Stimulated activated CD4-positive, alpha-beta T cell treated with anti-CD3 and anti-CD28 coated beads, Interleukin-1b, Interleukin-23, amount 100 ng/mL, for 4 hours (primary cell): ENCODE measurements at places on chromosomes 6 and 20.

- no peak for DNase-seq
These were observed 741.4 kb upstream of the MAP3K7 start for GRCh38 chr6:91328241-91328640.

DNA sequence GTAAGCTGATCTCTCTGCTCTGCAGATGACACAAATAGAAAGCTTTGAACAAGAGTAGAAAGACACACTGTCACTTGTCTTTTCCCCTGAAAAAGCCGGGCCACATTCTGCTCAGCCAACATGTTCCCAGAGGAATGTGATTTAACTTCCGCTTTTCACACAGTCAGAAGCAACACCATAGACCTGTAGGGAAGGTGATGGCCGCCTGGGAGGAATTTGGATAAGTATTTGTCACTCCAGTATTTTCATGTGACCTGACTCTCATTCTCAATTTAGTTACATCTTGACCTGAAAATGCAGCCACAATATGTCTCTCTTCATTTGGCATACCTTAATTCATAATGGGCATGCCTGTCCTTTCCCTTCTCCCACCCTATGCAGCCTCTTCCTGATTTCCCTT lies 2.0 kb upstream of the GRM1 start:
- DNase-seq = no peak

DNA sequence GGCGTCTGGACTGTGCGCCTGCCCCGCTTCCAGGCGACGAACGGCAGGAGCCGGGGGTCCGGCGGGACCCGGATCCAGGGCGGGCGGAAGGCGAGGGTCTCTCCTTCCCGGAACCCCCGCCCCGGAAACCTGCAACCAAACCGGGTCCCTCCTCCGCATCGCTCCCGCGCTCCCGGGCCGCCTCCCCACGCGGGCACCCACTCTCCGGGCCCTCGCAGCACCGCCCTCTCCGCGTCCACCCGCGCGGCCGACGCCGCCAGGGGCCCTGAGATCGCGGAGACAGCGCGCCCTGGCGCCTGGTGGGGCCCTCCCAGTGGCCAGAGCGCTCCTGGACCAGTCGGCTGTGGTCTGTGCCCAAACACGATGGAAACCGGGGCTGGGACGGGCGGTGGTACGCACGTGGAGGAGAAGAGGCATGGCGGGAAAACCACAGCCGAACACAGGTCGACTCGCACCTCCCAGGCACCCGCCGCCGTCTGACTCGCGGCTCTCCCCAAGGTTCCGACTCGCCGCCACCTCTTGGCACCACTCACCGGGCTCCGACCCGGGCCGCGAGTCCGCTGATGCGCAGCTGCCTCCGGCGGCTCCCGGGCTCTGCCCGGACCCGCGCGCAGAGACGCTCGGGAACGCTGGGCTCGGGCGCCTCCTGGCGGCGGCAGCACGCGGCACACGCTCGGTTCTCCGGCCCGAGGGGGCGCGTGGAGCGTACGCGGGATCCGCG lies 7.9 kb downstream of the NKX2-2 start:
- peak; percentile 61 for DNase-seq

DNA sequence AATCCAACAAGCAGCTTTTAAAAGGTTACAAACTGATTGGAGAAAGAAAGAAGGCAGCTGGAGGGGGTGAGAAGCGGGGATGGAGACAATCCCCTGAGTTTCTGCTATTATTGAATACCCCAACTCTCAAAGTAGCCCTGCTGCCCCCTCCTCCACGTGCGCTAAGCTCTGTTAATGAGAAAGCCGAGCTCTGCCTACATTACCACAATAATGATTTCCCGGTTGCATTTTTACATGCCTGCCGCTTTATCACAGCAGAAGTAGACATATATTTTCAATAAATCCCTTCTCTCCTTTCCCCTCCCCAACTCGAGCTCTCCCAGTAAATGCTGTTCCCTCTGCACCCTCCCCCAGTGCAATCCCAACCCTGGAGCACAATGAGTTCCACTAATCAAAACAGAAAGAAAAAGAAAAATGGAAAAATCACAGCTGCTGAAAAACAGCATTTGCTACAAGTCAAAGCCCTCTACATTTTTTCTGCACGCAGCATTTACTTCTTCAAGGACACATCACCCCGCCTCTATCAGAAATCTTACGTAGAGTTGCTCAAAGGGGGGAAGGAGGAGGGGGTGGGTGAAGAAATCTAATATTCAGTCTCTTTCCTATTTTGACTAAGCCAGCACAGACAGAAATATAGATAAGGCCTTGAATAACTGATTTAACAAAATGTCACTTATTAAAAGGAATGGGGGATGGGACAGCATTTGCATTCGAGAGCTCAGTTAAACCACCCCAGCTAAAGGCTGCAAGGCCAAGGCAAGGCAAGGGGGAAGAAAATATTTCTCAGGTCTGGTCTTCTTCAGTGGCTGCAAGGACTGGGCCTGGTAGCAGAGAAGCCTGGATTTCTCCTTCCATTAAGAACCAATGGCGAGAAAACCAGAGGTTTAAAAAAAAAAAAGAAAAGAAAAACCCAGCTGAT lies 10.7 kb downstream of the TRERF1 start:
- DNase-seq = no peak

GRCh38 chr20:60334911-60335310 lies 376.7 kb downstream of the CDH26 start:
- no peak for DNase-seq

GRCh38 chr6:150068151-150068550 lies 770 bp downstream of the ULBP3 start:
- DNase-seq = no peak

DNA sequence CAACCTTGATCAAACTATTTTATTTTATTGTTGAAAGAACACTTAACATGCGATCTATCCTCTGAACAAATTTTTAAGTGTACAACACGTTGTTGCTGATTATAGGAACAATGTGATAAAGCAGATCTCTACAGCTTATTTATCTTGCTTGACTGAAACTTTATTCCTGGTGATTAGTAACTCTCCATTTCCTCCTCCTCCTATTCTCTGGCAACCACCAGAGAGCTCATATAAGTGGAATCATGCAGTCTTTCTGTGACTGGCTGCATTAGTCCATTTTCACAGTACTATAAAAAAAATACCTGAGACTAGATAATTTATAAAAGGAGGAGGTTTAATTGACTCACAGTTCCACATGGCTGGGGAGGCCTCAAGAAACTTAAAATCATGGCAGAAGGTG lies 218.1 kb downstream of the LRFN2 start:
- no peak for DNase-seq

- no peak for DNase-seq
These were observed 30.7 kb downstream of the PARD6B start for GRCh38 chr20:50762045-50762422.

DNA sequence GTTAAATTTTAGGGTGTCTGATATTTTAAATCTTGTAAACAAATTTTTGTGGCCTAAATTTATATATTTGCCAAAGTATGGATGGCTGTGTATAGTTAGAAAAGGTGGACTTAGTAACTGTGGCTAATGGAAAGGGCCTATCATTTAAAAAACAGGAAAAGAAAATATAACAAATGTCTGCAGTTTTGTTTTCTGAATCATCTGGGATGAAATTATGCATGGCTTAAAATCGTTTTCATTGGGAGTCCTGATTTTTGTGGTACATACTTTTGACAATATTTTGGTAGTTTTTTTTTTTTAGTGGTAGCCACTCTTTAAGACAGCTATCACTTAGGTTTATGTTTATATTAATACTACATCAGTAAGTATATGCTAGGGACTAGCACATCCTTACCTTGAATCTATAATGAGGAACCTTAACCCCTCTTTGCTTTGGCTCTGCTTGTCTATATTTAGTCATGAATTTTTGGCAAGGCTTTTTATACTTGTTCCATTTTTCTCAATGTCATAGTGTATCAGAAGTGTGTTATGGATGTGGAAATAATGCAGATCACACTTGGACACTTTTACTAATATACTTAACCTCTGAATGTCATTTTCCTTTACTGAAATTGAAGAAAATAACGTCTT lies 5.6 kb downstream of the ARID1B start:
- DNase-seq = no peak

DNA sequence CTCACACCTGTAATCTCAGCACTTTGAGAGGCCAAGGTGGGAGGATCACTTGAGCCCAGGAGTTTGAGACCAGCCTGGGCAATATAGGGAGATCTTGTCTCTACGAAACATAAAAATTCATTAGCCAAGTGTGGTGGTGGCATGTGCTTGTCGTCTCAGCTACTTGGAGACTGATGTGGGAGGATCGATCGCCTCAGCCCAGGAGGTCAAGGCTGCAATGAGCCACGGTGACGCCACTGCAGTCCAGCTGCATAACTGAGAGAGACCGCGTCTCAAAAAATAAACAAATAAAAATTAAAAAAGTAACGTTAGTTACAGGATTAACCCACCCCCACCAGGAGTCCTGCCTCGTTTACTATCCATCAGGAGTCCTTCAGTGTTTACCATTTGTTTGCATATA lies 345.1 kb downstream of the BTBD3 start:
- no peak for DNase-seq

DNA sequence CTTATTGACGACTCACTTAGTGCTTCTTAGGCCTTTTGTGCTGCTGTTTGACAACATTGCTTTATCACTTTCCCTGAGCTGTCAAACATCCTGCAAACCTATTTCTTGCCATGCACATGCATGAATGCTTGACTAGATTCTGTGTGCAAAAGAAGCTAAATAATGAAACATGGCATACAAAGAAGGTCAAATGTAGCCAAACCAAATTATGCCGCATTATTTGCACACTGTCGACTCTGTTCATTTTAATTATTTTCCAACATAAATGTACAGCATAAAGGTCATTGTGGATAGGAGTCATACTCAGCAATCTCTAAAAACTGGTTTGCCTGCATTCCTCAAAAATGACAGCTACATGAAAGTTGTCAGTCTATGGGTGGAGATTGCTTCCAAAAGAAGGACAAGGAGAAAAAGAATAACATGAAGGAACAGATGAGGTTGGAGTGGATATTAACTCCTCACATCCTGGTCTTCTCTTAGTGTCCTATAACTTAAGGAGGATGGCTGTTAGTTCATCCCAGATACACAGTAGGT lies 123.1 kb upstream of the STXBP5 start:
- DNase-seq = no peak

GRCh38 chr6:142543606-142544005 lies 241.8 kb downstream of the ADGRG6 start:
- no peak for DNase-seq

DNA sequence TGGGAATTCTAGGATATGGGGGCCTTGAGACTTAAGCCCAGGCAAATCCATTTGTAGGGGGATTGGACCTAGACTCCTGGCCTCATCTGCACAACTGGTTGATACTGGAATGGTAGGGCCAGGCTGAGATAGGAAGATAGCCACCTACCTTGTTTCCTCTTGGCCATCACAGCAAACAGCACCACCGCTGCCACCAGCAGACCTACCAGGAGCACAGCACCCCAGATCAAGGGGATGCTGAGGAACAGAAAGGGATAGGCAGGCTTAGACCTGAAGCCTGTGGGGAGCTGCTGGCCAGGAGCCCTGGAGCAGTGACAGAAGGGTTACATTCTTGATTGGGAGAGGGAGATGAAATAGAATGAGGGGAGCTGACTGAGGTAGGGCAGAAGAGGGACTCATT lies 3.5 kb downstream of the TREML1 start:
- no peak for DNase-seq

GRCh38 chr20:31781945-31782344 lies 37.2 kb upstream of the MYLK2 start:
- DNase-seq = no peak

DNA sequence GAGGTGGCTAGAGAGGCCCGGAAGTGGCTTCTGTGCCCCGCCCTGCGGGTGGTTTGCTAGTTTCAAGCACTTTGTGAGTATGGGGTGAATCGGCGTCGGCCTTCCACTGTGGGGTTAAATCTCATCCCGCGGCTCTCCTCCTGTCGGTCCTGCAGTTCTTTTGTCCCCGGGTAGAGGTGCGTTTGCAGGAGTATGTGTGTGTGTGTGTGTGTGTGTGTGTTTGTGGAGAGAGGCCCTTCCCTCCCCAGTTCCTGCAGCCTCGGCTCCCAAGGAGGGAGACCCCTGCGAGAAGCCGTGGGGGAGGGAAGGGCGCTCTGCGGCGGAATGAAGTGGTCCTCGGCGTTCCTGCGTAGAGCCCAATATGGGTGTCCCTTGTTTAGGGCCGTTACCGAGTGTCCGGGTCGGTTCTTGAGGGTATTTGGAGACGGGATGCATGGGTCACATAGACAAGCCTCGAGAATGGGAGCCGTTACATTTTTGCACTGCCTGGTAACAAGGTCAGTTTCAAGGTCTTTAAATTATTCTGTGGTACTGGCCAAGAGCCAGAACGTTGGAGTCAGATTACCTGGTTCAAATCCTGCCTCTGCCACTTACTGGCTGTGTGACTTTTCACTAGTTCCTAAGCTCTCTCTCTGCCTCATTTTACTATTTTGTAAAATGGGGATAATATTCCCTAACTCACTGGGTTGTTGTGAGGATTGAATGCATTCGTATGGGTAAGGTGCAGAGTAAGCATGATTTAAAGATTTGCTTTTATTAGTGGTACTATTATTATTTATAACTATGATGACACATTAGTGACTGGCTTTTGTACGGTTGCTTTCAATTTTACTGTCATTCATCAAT lies at the start of gene ZKSCAN3:
TSS of gene ZKSCAN3 (plus strand) at position 56 of the 846 bp plus-strand sequence. CDS start 9,640 bp downstream, outside the sequence.
- DNase-seq = peak; percentile 73

DNA sequence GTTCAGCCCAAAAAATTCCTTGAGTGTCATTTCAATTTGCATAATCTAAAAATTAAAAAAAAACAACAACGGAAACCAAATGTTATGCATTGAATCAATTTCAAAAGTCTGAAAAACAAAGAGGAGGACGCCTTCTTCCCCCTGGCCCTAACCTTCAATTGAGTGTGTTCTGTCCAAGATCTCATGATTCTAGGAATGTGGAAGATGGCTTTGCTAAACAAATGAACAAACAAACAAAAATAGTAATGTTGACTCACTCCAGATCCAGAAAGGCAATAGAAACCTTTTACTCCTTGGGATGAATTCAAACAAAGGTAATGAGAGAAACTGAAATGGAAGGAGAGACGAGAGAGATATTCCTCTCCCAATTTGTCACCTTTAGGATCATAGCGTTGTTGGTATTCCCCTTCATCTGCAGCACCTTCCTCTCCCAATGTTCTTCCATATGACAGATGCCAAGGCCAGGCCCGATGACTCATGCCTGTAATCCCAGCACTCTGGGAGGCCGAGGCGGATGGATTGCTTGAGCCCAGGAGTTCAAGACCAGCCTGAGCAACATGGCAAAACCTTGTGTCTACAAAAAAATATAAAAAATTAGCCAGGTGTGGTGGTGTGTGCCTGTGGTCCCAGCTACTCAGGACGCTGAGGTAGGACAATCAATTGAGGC lies 109.2 kb upstream of the ADGRF1 start:
- no peak for DNase-seq

GRCh38 chr6:10951675-10952282 lies 64.9 kb downstream of the SYCP2L start:
- DNase-seq = no peak

DNA sequence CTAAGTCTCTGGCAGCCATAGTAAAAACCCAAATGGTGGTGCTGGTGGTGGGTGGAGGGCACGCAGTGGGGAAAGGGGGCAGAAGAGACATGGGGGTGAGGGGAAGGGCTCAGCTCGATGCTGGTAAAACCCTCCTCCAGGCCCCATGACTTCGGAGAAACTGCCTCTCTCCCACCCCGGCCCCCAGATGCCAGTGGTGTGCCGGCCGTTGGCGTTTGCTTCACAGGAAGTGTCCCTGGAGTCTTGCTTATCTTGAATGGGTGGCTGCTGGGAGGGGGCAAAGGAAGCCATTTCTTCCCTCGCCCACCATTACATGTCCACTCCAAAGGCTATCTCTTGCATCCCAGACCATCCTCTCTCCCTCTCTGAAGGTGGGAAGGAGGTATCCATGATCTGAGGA lies 25.4 kb downstream of the VEGFA start:
- DNase-seq = no peak
